Stimulated activated CD8-positive, alpha-beta memory T cell treated with anti-CD3 and anti-CD28 coated beads, Interleukin-15, amount 100 ng/mL, for 24 hours (primary cell): ENCODE measurements at places on chromosomes 4 and X.

DNA sequence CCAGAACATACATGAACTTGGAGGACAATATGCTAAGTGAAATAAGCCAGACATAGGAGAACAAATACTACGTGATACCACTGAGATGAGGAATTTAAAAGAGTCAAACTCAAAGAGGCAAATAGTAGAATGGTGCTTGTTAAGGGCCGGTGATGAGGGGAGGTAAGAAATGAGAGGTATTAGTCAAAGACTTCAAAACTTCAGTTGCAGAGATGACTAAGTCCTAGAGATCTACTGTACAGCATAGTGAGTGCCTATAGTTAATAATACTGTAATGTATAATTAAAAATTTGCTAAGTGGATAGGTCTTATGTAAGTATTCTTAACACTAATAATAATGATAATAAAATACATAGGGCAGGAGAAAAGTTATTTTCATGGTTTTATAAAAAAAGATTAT lies 126.9 kb upstream of the VEGFC start:
- DNase-seq = no peak

- DNase-seq = no peak
Observed at GRCh38 chrX:32495855-32496254, 715.5 kb downstream of the DMD start.

DNA sequence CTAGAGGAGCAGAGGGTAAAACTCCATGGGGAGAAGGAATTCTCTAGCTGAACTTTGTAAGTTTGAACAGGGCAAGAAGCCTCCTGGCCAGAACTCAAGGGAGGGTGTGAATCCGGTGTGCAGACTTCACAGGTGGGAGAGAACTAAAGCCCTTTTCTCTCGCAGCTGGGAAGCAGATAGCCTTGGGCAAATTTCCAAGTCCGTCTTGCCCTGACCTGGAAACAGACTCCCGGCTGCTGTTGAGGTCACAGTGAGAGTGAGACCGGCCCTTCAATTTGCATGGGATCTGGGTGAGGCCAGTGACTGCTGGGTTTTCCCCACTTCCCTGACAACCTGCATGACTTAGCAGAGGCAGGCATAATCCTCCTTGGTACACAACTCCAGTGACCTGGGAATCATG lies 94.5 kb upstream of the ZNF827 start:
- no peak for DNase-seq

DNA sequence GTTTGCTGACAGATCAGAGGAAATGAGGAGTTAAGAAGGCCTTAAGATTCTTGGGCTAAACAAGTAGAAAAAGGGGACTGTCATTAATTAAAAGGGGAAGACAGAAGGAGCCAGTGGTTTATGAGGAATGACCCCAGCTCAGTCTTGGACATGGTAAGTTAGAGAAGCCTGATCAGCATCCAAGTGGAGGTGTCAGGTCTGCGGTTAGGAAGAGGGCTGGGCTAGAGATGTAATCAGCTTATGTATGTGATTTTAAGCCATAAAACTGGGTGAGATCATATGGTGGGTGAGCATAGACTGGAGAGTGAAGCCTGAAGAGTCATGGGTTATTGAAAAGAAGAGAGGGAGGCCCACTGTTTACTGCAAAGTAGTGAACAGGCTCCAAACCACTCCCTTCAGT lies 246.1 kb downstream of the NR3C2 start:
- DNase-seq = no peak

- no peak for DNase-seq
Observed at GRCh38 chr4:107740950-107741701, 21.1 kb upstream of the PAPSS1 start.

DNA sequence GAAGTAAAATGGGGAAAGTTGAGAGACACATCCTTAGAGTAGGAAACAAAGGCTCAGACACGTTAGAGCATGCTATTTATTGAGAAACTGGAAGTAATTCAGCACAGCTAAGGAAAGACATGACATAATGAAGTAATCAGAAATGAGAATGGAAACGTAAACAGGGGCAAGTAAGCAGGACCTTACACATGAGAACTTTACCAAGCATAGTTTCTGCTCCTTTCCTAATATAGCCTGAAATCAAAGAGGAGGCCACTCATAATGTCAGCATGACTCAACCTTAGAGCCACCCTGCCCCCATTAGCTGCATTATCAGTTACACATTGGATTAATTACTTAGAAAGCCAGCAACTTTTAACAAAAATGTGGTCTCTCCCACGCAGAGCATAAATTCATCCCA lies 558.3 kb upstream of the GRIA3 start:
- no peak for DNase-seq

DNA sequence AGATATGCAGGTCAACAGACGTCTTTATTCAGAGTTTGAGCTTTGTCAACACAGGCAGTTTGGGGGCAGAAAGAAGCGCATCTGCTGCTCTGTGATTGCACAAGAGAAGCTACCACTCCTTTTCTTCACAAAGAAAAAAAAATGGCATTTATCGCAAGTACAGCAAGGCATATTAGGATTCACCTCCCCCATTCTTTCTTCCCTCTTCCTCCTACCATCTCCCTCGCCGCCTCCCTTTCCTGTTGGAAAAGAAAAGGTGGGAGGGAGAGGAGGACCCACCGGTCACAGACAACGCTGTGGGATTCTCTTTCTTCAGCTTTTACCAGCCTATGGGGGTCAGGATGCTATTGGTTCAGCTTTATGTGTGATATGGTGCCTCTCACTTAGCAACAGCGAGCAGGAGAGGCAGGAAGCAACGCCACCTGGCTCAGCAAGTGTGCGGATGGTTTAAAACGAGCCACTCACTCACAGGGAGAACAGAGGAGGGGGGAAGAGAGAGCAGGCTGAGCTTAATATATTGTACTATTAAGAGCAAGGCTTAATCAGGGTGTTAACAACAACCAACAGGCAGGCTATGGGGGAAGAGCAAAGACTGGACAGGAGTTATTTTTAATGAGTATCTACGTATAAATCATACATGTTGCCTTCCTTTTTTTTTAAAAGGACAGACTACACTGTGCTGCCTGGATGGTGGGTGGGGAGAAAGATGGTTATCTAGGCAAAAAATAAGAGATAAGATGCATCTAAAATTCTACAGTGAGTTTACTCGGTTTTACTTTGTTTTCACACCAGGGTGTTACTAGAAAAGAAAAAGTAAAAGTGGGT lies 104.7 kb downstream of the MAML3 start:
- DNase-seq = no peak

DNA sequence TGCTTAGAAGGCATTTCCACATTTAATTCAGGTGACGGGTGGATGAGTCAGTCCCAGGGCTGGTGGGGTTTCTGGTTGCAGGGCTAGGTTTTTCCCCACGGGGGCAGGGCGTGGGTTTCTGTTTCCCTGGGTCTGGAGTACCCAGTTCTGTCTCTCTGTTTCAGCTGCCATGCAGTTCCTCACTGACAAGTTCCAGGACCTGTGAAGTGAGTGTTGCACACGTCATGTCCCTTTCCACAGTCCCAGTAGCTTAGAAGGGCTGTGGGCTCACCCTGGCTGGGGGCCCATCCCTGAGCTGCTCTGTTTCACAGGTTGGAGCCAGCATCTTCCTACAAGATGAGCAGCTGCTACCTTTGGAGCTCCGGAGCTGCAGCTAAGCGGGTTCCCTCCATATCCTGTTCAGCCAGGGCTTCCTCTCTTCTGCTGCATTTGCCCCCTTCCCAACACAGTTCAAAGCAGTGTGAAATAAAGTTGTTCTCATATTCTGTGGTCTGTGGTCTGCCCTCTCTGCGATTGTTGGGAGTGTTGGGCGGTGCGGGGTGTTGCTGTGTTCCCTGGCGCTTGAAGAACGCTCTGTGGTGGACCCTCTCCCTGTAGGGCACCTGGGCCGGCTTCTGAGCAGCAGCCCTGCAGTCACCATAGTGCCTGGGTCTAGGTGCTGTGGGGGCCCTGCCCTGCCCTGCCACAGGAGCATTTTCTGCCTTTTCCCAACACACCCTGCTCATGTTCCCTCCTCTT lies 3.9 kb downstream of the LOC101059915 start:
- no peak for DNase-seq

GRCh38 chrX:107978707-107979307 lies 3.4 kb downstream of the TEX13B start:
- DNase-seq = no peak

- DNase-seq = no peak
Observed at GRCh38 chr4:51859476-51860031, 16.6 kb downstream of the DCUN1D4 start.

GRCh38 chr4:47374477-47374876 lies 89.0 kb downstream of the COMMD8 start:
- no peak for DNase-seq

DNA sequence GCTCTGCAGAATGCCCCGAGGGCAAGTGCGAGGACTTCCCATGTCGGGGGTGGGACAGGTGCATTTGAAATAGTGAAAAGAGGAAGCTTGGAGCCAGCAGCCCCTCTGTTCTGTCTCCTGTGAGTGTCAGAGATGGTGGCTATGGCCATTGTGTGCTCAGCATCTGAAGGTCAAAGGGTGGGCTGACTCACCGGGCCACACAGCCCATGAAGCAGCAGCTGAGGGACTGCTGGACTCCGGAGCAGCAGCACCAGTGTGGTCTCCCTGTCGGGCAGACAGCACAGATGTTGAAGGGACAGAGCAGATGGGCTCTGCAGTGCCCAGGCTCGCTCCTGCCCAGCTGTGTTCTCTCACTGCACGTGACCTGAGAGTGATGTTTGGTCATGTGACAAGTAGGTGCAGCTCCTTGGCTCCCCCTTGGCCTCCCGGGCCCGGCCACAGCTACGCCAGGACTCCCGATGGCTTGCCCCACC lies 53.5 kb downstream of the TBC1D14 start:
- no peak for DNase-seq

DNA sequence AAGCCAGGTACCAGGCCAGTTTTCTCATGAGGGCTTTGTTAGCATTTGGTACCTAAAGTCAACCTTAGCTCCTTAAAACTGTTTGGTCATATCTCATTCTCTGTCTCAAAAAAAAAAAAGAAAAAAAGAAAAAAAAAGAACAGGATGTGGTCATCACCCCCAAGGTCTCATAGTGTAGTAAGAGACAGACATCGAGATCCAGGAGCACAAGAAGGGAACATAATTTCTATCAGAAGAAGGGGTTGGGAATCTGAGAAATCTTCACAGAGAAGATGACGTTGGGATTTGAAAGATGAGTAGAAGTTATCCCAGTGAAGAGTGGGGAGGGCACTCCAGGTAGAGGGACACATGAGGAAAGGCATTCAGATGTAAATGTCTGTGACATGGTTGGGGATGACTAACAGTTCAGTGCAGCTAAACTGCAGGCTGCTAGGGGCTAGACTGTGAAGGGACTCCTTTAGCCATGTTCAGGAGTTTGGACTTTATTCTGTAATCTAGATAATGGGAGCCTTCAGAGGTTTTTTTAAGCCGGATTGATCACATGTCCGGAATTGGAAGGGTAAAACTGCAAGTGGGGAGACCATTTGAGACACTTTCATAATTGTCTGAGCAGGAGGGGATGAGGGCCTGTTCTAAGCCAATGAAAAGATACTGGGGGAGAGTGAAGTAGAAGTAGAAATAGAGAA lies 26.9 kb upstream of the GJB1 start:
- no peak for DNase-seq

DNA sequence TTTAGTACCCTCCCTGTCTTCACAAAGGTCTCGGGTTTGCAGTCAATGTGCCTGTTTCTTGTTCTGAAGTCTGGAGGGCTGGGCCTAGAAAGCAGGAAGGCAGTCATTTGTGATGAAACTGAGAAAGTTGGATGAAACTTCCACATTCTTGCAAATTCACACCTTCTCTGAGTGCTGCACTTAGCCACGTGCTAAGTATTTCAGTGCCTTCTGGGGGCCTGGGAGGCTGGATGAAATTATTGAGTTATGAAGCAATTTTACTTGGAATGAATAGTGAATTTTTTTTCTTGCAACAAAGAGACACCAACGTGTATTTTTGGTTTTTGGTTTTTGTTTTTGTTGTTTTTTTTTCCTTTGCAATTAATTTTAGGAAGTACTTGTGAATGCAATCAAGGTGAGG lies 71.2 kb downstream of the MSX1 start:
- DNase-seq = no peak

DNA sequence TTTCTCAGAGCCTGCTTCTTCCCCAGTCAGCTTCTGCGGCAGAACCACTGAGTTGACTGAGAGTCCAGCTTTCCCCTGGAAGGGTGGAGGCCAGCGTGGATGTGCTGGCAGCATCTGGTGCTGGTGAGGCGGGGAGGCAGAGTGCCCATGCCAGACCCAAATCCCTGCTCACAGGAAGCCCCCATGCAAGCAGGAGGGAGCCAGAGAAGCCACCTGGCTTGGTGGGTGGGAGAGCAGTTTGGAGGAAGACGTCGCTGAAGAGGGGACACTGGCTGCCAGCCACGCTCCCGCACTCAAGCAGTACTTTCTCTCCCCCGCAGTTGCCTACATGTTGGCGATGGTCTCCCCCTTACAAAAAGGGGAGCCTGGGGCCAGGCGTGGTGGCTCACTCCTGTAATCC lies 6.0 kb downstream of the PDZD4 start:
- no peak for DNase-seq

GRCh38 chr4:126172126-126172525 lies 857.4 kb downstream of the FAT4 start:
- DNase-seq = no peak

GRCh38 chrX:16212024-16212423 lies 44.7 kb downstream of the MAGEB17 start:
- DNase-seq = no peak

GRCh38 chr4:123945301-123945700 lies 548.7 kb downstream of the SPRY1 start:
- no peak for DNase-seq

GRCh38 chr4:33302321-33302720 lies 2582.2 kb downstream of the PCDH7 start:
- no peak for DNase-seq

DNA sequence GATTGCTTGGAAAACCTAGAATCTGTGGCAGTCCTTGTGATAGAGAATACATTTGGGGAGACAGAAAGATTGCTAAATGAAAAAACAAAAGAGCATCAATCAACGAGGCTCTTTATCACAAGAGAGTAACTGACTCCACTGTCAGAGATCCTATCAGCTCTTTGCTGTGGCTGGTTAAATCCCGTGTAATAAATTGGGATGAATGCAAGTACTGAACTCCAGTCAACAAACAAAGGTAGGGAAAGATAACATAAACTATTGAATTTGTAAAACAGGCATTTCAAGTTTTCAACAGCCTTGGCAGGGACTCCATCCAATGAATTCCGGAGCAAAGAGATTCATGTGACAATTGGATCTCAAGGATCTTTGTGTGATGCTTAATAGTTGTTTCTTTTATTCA lies 21.3 kb downstream of the MMRN1 start:
- DNase-seq = no peak

DNA sequence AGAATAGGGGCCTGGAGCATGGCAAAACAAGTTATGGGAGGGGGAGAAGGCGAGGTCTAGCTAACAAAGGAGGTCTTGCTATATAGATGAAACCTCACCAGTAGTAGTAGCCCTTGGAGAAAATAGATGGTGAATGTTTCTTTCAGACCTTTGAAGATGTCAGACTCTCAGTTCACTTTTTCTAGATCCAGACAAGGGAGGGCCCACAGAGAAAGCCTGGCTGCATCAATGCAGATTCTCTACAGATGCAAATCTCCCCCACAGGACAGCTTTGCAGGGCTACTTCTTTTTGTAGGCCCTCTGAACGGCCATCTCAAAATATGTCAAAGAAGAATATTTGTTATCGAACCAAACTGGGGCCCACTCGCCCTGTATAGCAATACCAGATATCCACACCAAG lies 159.7 kb downstream of the ANK2 start:
- DNase-seq = no peak
